NCI-H1930 (cell line): ENCODE measurements at places on chromosomes 3 and 15.

GRCh38 chr3:47899495-47900108 is 96.7 kb downstream of the DHX30 start:
- DNase-seq, result no peak

- no peak for DNase-seq
Measured at GRCh38 chr3:172303941-172304558, 144.2 kb downstream of the GHSR start.

GRCh38 chr15:49855917-49856637 is 235.2 kb downstream of the DTWD1 start:
- no peak for DNase-seq

- no peak for DNase-seq
Measured at GRCh38 chr3:30204126-30204525, 402.3 kb upstream of the TGFBR2 start.

DNA sequence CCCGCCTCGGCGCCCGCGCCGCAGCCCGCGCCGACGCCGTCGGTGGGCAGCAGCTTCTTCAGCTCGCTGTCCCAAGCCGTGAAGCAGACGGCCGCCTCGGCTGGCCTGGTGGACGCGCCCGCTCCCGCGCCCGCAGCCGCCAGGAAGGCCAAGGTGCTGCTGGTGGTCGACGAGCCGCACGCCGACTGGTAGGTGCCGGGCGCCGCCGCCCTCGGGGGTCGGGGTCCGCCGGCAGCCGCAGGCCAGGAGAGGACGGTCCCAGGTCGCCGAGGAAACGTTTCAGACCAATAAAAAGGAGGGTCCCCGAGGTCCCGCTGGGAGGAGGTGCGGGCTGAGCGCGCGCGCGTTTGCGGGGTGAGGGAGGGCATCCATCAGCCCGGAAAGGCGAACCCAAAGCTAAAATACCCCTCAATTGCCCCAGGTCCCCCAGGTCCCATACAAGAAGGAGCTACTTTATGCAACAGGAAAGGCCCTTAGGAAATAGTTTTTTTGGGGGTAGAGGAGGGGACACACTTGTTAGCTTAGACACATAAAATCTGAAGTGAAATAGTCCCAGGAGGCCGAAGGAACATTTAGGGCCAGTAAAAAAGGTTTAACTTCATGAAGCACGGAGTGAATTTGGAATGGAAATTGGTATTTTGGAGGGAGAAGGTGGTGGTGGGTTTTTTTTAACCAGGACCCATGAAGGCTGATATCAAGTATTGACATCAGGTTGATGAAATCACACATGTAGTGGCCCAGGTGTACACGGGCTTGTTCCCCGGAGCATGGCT is 739 bp downstream of the SYN2 start:
- DNase-seq, result no peak

DNA sequence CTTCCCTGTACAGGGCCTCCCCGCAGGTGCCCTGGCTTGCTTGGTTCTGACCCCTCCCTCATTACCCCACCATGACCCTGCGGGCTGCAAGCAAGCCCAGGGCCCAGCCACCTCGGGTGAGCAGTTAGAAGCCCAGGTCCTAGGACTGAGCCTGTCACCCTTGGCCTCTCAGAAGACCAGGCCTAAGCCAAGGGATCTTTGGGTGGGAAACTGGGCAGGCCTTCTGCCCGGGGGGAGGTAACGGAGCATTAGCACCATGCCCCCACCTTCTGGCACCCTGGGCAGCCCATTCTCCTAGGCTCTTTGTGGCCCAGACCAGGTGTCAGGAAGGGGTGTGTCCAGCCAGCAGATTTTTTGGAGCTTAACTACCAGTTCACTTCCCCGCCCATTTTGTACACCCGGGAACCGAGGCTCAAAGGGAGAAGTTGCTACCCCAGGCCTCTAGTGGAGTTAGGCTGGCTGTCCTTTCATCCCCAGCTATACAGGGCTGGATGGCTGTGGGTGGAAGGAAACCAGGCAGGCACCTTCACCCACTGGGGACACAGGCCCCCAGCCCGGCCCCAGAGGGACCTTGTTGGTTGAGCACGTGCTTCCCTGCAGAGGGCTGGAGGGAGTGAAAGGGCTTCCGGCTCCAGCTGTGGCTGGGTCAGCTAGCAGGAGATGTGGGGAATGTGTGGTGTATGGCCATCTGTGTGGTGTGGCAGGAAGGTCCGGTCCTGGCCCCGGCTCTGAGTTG is 1.4 kb downstream of the CSK start:
- no peak for DNase-seq

DNA sequence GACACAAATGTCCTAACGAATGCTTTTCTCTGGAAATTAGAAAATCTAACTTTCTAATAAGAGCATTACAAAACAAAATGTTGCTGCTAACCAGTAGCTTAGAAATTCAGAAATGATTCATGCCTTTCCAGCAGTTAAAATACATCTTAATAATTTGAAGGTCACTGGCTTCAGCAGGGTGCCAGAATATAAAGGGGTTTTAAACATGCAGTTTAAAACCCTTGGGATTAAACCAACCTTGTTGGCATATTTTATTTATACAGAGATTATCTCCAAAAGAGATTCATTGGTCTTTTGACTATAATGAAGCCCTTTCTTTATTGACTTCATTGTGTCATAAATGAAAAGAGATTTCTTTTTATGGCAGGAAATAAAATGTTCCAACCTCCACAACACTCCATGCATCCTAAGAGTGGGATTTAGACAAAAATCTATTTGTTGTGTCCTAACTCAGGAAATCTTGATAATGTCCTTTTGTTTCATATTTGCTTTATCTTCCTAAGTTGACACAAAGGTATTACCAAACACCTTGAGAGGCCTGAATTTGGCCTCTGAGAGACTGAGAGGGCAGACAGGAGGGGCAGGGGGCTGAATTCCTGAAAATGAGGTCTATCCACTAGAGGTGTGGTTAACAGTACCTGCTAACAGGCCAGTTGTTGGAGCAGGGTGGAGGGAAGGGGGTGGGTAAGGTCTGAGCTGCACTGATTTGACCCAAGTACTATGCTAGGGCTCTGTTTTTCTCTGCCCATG is 124.4 kb downstream of the FEZF2 start:
- DNase-seq, result peak; percentile 17

DNA sequence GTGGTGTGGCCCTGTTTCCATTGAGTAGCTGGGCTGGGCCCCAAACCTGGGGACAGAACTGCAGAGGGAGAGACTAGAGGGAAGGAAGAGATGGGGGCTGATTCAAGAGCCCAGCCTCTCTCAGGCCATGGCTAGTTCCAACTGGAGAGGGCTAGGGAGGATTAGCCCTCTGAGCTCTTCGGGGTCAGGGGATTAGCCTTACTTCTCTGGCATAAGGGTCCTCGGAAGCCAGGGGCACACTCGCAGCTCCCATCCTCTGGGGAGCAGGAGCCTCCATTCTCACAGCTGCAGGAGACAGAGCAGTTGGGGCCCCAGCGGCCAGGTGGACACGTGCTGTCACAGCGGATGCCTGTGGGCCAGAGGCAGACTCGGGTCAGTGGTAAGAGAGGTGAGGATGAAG is 53.3 kb downstream of the RAB11A start:
- no peak for DNase-seq

DNA sequence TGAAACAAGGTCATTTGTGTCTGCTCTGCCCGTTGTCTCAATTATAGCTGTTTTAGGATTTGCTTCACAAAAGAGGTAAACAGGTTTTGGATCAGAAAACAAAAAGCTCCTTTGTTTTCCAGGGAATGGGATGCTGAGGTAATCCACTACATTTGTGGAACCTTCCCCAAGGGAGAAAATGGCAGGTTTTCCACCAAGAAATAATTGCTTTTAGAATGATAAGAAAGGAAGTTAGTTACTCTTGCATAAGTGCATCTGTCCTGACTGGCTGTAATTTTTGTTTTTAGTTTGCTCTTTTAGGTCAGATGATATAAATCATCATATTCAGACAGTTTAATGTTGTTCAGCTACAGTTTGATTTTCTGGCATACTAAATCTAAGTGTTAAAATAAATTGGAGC is 198.5 kb upstream of the COL8A1 start:
- DNase-seq, result no peak

GRCh38 chr3:179196098-179196497 is 47.9 kb downstream of the PIK3CA start:
- peak; percentile 61 for DNase-seq

DNA sequence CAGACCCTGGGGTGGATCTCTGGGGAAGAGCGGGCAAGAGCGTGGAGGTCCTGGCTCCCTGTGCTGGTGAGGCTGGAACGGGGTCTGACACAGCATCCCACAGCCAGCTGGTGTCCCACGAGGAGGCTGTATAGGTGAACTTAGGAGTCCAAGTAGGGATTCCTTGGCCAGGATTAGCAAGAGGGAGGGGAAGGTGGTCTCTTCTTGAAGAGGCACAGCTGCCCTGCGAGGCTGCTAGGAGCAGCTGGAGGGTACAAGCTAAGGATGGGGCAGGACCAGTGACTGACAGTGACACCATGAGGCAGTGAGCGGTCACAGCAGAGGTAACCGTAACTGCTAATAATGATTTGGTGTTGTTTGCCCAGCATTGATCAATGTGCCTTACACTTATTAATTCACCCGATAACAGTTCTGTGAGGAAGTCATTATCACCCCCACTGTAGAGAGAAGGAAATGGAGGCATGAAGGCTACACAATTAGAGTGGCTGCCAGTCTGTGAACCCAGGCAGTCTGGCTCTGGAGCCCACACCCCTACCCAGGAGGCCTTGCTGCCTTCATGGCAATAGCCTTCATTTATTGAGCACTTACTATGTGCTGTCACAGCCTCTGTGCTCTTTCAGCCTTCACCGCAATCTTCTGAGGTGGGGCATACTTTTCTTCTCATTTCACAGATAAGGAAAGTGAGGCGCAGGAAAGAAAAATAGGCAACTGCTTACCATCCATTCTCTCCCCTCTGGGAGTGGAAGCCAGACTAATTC is 59.4 kb downstream of the TMEM44 start:
- no peak for DNase-seq

DNA sequence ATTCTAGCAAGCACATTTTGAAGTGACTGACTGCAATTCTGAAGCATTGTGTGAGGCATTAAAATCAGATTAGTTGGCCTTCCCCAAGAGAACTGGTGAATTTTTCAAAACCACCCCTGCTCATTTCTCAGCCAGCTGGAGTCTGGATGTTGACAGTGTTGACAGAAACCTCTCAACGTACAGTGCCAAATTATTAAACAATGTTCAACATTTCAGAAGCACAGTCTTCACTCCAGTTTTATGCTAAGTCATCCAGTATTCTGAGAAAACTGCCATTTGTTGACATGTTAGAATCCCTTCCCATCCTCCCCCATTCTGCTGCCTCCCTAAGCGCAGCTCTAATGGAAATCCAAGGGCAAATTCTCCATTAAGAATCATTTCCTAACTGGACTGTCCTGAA is 369.3 kb upstream of the TRIM42 start:
- DNase-seq, result no peak

DNA sequence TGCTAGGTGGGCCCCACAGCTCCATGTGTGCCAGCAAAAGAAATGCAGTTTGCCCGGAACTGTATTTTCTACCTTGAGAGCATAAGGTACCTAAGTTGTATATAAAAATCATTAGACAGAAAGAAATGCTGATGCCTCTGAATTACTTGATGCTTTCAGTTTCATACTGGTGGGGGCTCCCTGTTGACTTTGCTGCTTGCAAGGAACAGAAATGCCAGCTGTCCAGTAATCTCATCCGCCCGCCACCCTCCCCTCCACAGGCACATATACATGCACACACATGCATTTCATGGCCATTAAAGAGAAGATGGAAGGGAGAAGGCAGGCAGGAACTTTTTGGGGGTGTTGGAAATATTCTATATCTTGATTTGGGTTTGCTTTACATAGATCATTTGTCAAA is 38.4 kb downstream of the LIMD1 start:
- no peak for DNase-seq

GRCh38 chr15:73806698-73807483 is 53.7 kb upstream of the INSYN1 start:
- DNase-seq, result no peak

DNA sequence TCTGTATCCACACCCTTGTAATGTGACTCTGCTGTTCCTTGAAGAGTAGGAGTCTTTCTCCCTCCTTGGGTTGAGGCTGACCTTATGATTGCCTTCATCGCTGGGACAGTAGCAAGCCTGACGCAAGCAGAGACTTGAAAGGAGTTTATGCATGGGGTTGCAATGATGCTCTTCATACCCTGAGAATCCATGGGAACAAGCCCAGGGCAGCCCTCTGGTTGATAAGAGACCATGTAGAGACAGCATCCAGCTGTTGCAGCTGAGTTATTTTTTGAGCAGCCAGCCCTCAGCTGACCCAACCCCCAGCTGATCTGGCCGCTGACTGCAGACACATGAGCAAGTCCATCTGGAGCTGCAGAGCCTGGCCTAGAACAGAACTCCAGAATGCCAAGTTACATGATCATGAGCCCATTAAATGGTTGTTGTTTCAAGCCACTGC is 60.6 kb upstream of the ARNT2 start:
- no peak for DNase-seq

GRCh38 chr3:182420741-182421140 is 372.6 kb upstream of the ATP11B start:
- DNase-seq, result no peak

- no peak for DNase-seq
Measured at GRCh38 chr3:99483841-99484240, 154.6 kb upstream of the COL8A1 start.

DNA sequence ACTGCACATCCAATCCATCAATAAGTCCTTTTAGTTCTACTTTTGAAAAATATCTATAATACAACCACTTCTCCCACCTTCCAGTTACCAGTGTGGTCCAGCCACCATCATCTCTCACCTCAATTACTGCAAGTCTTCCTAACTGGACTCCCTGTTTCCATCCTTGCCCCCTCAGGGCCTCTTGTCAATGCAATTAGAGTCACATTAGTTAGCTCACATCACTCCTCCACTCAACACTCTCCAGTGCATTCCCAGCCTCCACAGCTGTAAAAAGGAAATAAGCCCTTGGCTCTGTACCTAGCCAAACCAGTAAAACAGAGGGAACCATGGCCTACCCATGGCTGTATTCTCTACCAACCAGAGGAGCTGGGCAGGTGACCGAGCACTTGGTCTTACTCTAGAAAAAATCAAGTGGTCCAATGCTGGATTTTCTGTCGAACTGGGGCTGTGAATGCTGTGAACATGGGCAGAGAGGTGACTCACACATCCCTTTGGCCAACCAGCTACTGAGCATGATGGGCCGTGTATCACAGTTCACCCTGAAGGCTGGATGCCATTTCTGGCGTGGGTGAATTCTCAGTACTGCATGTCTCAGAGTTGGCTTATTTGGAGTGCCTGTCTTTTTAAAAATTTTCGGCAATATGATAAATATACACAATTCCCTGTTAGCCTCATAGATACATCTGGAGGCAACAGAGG is 62.5 kb upstream of the C15orf61 start:
- DNase-seq, result no peak

GRCh38 chr3:195005251-195005620 is 265.7 kb downstream of the XXYLT1 start:
- no peak for DNase-seq

DNA sequence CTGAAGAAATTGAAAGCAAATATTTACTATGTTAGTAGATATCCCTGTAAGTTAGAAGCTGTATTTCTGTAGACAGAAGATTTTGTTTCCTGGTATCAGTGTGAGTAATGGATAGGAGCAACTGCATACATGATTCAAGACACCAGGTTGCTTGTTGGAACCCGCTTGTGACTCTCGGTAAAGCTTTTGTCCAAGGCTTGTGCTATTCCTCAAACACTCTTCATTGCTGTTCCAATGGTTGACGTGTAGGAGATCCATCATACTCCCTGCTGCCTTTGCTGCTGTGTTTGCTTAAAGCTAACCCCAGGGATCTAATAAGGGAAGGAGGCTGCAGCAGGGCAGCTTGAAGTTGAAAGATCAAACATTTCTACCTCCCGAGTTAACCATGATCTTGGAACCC is 160.1 kb downstream of the RSRC1 start:
- DNase-seq, result no peak

GRCh38 chr3:144501467-144501866 is 529.8 kb downstream of the DIPK2A start:
- DNase-seq, result no peak
